ENCODE measurements at places on chromosomes 12 and 14.

DNA sequence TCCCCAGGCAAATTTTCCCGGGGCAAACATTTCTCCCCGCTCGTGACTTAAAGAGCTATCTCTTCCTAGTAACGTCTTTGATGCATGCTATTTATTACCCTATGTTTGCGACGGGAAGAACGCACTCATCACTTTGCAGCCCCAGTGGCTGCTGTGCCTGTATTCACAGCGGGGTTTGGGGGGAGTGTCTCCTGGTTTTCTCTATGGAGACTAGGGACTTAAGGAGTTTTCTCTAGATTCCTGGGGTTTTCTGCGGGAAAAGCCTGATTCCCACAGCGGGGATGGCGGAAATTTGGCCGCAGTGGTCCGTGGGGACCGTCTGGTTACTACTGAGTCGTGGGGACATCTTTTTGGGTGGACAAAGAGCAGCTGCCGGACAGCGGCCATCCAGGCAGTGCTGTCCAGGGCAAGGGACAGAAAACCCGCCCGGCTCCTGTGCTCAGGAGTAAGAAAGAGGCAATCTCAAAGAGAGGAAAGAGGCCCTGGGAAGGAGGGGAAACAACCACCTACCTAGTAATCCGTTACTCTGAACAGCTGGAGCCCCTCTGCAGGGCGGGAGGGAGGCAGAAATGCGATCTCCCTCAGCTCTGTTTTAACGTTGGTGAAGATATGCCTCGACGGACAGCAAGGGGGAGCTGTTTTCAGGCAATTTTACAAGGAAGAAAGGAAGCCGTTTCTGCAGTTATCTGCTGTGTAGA, 771 bp upstream of the AVPR1A start:
- peak; percentile 46 for DNase-seq

- DNase-seq = no peak
Measured at GRCh38 chr12:39846971-39847650, 227.5 kb upstream of the ABCD2 start.

- DNase-seq = no peak
Measured at GRCh38 chr14:93212432-93212831, 5.4 kb downstream of the UBR7 start.

DNA sequence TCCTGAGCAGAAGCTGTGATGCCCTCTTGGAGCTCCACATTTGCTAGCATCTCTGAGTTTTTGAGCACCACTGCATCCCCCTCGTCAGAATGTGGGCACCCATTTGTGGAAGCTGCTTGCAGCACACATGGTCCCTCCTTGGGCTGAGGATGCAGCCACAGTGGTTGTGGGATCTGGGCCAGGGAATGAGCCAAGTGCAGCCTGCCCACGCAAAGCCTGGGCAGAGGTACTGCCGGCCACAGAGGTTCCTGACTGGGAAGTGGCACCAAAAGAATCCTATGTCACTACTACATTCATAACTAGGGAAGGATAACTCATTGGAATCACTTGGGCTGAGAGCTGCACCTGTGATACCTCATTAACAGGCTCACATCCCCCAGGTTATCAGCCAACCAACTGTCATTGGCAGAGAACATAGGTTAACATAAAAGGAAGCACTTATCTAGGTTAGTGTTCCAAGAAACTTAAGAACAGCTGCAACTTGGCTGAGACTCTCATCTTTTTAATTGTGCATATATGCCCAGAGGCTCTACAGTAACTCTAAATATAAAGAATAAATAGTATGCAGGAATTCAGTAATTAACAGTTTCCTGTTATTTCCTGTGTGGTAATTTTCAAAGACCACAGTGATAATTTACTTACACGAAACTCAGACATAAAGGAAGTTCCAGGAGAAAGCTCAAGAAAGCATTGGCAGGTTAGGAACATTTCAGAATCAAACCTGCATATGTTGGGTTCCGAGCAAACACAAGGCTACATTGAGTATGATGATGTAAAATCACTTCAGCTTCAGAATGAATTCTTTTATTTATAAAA, 145.3 kb downstream of the BCAT1 start:
- DNase-seq = no peak

DNA sequence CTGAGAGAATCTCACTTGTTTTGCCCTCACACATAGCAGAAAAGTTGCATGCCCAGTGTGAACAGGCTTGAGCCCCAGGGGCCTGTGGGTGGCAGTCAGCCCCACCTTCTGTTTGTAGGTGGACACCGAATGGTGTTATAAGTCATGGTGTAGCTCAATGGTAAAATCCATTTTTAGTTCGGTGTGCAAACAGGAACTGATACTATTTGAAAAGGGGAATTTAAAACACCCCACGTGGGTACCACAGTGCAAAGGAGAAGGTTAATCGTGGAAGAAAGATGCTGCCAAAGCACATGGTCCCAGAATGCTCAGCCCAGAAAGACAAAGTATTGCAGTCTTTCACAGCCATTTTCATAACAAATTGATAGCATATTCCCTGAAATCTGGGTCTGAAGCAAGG, 71.8 kb upstream of the GZMB start:
- no peak for DNase-seq

DNA sequence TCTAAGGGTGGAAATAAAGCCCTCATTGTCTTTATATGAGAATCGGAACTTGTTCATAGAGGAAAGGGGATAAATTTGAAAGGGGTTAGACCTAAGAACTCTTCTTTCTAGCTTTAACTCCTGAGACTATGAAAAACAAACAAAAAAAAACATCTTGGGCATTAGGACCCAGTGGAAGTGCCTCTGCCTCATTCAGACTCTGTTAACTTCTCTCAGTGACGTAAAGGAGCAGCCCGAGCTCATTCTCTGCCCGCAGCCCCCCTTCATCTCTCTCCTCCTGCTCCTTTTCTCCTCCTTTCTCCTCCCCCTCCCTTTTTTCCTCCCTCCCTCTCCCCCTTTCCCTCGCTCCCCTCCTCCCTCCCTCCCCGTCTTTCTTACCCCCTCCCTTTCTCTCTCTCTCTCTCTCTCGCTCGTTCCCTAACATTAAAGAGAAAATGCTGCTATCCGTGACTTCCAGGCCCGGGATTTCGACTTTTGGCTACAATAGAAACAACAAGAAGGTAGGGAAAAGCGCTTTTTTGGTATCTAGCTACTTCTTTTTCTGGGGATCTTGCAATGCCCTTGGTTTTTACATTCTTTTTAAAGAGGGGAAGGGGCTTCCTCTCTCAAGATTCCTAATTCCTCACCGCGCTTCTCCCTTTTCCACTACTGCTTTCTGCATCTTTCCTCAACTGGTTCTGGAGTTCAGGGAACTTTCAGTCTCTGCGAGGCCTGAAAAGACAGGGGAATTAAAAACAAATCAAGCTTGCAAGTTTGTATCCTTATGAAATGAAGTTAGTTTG, at the start of gene RBMS2:
RBMS2 (plus strand) TSS at position 231 of the 782 bp plus-strand sequence; CDS start at position 435, 204 bp downstream.
- DNase-seq = peak; percentile 74

GRCh38 chr14:31196839-31197492, 10.6 kb downstream of the HECTD1 start:
- DNase-seq = no peak

- DNase-seq = no peak
Measured at GRCh38 chr14:89304972-89305703, 111.9 kb downstream of the FOXN3 start.

GRCh38 chr12:49557187-49557916, 10.6 kb downstream of the MCRS1 start:
- DNase-seq = no peak

- no peak for DNase-seq
Measured at GRCh38 chr12:15706010-15706676, 83.0 kb downstream of the EPS8 start.

- no peak for DNase-seq
Measured at GRCh38 chr14:68669111-68669511, 123.8 kb downstream of the ZFP36L1 start.

DNA sequence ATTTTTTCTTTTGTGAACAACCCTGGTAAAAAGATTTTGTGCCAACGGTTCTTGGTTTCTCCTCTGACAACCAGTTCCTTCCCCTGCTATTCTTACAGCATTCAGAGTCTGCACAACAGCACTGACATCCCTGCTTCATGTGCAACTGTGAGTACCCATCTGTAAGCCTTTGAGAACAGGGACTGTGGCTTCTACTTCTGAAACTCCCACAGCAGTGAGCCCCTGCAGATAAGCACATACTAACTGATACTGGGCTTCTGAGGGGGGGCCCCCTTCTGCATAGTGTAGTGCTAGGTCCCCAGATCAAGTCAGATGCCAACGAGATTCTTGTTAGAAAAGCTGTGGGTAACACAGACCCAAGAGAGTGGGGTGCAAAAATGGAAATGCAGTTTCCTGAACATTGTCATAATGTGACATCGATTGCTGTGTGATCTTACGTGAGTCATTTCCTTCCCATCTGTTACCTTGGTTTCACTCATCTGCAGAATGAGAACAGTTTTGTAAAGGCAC, 11.1 kb upstream of the NINJ2 start:
- DNase-seq = no peak

- DNase-seq = no peak
Measured at GRCh38 chr12:20000229-20000849, 368.0 kb upstream of the PDE3A start.

- no peak for DNase-seq
Measured at GRCh38 chr12:6541371-6542165, 7.3 kb downstream of the GAPDH start.

GRCh38 chr14:92108345-92109254, 2.2 kb upstream of the ATXN3 start:
- DNase-seq = no peak

GRCh38 chr12:22474970-22475720, 69.2 kb downstream of the C2CD5 start:
- DNase-seq = no peak

DNA sequence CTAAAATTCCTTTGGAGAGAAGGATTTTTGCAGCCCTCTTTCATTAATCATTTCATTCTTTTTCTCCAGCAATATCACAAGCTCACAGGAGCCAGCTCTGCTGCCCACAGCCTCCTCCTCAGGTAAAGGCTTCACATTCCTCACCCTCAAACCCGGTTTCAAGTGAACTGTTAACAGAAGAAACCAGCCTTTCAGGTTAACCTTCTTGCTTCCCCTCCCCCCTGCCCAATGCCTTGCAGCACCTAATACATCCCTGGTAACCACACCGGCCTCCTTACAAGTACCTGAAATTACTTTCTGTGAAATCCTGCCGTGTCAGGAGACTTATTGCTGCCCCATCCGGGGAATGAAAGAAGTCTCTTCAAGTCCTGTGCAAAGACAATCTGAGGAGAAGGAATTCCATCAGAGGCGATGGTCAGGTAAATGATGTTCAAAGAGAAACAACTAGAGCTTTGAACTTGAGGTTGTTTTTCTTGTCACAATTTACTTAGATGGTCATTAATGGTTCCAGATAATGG, 111.2 kb downstream of the MYRFL start:
- no peak for DNase-seq

DNA sequence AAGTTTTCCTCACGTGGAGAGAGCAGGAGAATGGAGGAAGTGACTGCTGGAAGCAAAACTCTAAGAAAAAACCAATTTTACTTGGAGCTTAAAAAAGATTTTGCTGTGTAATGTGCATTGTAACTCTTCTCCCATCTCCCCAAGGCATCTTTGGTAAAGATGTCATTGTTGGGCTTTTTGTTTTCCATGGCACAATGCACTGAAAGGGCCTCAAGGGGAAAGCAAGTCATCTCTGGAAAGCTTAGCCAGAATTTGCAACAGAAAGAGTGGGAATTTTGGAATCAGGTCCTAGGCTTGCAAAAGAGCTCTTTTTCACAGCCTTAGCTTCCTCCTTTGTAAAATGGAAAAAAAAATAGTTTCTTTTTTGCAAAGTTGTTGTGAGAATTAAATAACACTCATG, 7.9 kb upstream of the PPM1A start:
- DNase-seq = no peak

GRCh38 chr14:92888896-92889295, 34.1 kb upstream of the CHGA start:
- no peak for DNase-seq

GRCh38 chr12:65510584-65511050, 232.1 kb downstream of the MSRB3 start:
- no peak for DNase-seq

DNA sequence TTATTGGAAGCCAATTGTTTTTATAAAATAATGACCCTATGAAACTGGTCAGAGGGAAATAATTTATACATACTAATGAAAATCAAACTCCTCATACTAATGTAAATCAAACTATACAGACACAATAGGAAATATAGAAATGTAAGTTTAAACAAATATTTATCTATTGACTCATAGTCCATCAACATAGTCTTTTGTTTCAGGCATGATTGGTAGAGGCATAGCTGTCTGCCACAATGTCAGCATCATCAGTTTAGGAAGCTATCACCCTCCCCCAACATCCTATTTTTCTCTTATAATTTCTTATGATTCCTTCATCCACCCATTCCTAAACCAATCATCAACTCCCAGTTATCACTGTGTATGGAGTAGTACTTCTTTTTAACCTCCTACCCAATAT, 117.7 kb downstream of the SLC38A6 start:
- DNase-seq = no peak

- DNase-seq = no peak
Measured at GRCh38 chr12:75337905-75338304, 3.4 kb downstream of the GLIPR1L1 start.

DNA sequence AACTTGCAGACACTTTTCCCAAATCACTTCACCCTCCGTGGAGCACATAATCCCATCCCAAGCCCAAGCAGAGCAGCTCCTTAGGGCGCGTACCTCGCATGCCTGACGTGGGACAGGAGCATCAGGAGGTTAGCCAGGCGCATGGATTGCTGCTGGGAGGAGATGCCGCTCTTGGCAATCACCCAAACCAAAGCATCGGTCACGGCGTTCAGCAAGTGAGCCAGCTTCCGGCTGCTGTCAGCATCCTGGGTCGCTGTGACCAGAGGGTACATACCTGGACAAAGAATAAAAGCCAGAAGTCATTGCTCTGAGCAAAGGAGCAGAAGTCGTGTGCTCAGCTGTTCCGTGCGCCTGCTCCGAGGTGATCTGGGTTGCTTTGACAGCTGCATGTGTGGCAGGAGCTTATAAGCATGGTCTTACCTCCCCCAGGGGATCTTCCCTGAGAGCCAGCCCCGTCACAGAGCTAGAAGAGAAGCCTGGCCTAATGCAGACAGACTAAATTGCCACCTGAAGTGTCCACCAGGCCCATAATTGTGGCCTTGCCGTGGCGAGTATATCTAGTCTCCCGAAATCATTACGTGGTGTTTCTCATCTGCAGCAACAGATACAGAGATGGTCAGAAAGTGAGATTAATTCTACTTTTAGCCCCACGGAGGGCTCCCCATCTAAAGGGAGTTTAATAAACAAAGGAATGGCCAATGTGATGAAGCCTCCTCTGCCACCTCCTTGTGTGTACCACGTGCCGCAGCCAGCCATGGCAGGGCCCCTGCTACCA, 59.1 kb downstream of the ESR2 start:
- DNase-seq = no peak

- DNase-seq = no peak
Measured at GRCh38 chr12:127911291-127911690, 355.7 kb upstream of the TMEM132C start.
